ENCODE measurements at places on chromosomes 5 and 9.

DNA sequence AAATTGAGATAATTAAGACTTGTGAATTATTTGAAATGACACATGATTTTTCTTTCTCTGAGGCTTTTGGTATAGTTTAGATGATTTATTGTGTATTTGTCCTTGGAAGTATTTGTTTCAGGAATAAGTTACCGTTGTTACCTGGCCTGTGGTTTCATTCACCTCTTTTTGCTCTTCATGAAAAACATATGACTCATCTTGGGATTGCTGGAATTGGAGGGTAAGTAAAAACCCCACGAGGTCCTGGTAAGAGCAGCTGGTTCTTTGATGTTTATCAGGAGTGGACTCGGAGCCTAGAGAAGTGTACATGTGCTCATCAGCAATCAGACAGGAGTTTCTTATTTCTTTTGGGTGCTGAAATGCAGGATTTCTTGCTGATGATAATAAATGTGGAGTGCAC, 275.3 kb downstream of the PSAT1 start:
- no peak for DNase-seq

DNA sequence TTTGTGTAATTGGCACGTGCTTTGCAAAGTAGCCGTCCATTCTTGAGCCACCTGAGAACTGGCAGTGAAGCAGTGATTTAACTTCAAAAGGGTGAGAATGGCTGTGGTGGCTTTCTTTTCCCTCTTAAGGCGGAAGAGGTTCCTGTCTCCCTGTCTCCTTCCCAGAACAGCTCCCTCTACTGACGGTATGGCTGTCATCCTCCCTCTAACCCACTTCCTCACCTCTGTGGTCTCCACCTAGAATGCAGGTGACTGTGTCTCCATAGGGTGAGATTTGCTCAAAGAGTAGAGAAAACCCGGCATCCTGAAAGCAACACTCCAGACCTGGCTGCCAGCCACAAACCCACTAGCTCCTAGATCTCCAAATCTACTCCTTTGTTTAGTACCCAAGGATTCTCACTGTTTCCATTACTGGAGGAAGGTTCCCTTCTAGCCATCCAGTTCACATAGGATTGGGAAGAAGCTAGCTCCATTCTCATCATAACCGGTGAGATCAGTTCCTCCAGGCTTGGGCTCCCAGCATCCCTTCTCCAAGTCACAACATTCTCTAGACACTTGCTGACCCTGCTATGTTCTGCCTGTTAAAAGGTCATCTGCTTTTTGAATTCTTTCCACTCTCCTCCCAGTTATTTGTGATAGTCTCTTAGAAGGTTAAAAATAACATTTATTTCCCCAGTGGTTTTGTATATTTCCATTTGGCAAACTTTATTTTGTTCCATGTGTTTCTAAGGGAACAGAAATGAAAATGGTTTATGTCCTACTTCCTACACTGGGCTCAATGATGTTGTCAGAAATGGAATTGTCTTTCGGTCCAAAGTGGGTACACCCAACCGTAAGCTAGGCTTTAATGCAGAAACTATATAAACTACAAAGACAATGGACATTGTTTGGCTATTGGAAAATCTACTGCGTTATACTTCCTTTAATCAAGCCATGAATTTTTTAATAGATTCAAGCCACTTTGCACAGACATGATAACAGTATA, 269.4 kb downstream of the CWC27 start:
- no peak for DNase-seq

DNA sequence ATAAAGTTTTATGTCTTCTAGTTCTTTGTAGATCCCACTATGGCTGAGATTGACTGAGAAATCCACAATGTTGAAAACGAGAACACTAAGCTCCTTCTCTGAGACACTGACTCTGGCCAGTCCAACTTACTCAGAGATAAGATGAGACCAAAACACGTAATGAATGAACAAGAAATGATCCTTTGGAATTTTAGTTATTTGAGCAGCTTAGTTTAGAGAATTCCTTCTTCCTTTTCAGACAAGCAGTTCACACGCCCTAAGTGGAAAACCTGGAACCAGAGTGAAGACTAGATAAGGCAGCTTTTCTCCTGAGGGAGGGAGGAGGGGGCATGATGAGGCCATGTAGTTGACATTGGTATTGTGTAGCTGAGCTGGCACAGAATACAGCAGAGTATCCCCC, 139.6 kb downstream of the GABRB2 start:
- DNase-seq, result no peak

GRCh38 chr9:34552606-34552981, 29.8 kb upstream of the ENHO start:
- DNase-seq, result no peak

DNA sequence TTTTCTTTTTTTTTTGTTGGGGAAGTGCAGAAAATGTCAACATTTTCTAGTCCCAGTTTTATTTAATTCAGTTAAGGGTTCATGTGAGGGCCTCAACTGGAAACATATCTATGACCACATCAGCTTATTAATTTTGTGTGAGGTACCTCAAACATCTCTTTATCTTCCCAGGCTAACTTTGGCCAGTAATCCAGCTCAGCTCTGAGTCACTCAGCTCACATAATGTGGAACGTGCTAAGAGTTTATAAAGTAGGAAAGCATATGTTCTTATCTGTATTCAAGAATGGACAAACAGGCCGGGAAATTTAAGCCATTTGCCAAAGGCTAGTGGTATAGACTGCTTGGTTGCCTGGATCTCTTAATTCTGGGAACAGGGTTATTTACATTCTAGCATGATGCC, 118.4 kb downstream of the INSYN2B start:
- no peak for DNase-seq

DNA sequence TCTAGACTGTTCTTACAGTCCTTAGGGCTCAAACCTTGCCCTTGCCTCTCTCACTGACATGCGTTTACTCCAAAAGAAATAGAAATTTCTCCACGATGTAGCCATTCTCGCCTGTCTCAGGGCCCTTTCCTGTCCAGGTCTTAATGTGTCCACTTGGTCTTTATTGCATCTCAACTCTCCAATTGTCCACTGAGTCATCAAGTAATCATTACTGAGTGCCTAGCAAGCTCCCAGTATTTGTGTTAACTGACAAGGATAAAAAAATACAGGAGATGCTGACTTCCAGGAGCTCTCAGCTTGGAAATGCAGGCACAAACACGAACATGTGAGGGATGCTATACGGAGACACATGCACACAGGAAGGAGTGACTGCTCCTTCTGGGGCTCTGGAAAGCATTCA, 147.3 kb downstream of the ARSB start:
- no peak for DNase-seq

DNA sequence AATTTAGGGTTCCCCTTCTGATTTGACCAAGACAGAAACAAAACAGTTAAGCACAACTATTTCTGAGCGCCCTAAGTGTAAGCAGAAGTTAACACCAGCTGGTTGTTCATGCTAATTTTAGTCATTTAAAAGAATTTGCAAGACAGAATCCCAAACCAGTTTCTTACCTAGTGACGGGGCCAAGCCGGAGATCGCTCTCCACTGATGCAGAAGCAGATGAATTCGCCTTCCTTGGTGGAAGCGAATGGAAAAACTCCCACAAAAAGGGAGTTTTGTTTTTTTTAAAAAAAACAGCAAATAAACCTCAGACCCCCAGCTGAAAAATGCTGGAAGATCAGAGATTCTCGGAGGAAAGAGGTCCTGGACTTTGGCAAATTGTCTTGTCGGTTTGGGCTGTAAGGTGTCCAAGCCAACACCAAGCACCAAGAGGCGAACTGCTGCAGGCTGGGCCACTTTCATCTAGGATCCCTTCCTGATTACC, 47.4 kb upstream of the GLDC start:
- no peak for DNase-seq

- no peak for DNase-seq
Observed at GRCh38 chr9:76662476-76663281, 101.6 kb upstream of the PCA3 start.

DNA sequence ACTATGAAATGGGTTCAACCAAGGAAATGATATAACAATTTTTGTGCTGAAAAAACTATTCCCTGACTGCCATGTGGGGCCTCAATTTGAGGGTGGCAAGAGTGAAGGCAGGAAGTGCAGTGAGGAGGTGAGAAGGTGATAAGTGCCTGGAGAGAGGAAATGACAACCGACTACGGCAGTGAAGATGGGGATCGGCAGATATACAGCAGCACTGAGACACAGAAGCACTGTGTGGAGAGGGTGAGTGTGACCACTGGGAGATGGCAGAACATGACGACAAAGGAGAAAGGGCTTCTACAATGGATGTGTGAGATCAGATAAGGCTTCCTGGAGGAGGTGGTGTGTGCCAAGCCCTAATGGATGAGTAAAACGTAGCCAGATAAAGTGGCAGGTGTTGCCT, 271.8 kb downstream of the TRIM32 start:
- no peak for DNase-seq

- DNase-seq, result no peak
Observed at GRCh38 chr5:140591747-140592372, 27.2 kb downstream of the SLC35A4 start.

- no peak for DNase-seq
Observed at GRCh38 chr5:149203921-149204441, 62.7 kb downstream of the ABLIM3 start.

- no peak for DNase-seq
Observed at GRCh38 chr9:79668956-79669355, 97.2 kb downstream of the TLE4 start.

DNA sequence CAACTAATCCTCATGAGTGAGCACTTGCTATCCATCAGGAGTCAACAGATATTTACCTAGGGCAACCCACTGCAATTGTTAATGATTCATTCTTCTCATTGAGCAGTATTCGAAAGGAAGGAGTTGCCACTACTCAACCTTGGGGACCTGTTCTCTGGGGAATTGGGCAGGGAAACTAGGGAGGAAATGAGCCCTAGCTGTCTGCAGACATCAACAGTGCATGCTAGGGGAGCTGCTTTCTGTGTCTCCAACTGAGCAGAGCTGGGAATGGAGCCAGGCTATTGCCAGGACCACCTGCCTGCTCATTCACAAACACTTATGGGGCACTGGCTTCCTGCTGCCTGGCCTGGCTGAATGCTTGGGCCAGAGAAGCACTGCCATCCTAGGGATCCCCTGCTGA, 183.4 kb downstream of the TMEM38B start:
- DNase-seq, result no peak

- DNase-seq, result no peak
Observed at GRCh38 chr5:67490543-67491321, 294.1 kb upstream of the CD180 start.

- DNase-seq, result no peak
Observed at GRCh38 chr5:67085616-67086015, 111.0 kb downstream of the CD180 start.

DNA sequence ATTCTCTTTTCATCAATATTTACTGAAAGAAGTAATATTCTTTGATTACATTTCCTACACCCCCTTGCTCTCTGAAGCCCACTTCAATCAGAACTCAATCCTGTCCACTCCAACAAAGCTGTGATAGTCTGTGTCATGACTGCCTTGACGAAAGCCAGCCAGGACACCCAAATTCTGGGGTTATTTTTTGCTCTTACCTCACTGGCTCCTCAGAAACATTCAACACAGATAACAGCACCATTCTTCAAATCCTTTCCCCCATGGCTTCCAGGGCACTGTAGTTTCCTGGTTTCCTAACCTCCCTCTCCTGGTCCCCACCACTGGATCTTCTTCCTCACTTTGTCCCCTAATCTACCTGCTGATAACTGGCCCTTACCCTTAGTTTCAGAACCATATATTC, 106.1 kb upstream of the FER start:
- DNase-seq, result no peak

DNA sequence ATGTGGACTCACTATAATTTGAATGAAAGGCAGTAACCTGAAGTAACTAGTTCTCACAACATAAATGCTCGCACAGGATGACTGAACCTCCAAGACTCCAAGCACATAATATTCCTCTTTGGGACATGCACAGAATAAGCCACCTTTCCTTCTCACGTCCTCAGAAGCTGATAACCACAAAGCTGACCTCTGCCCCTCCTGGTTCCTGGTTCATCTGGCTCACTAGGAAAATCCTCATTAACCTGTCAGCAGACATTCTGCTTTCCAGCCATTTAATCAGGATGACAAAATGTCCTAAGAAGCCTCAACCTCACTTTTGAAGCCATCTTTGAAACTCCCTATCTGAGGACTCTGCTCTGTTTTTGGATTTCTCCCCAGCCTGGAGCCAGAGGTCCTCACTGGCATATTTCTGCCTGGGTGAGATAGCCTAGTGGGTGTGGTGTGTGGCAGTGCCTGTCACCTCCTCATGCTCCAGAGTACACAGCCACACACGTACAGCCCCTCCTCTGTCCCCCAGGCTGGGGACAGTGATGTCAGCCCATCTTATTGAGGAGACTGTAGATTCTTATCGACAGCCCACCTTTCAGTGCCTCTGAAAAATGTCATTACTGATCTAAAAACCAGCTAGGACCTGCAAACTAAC, 10.3 kb downstream of the ANKH start:
- no peak for DNase-seq

- DNase-seq, result no peak
Observed at GRCh38 chr5:9712506-9712905, 82.4 kb upstream of the TAS2R1 start.

DNA sequence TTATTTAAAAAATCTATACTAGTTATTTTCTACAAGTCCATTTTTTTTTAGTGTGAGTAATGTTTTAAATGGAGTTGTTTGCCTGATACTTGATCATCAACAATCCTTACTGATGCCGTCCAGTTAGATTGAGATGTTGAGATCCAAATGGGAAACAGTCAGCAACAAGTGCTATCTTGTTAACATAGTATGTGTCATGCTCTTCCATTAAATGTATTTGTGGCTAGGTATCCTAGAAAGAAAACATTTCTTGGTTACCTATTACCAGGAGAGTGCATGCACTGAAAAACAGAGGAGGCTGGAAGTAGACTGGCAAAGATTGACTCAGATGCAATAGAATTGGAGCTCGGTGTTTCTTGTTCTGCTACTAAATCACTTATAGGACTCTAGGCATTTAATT, 123.4 kb upstream of the MAN2A1 start:
- DNase-seq, result no peak

GRCh38 chr9:108325406-108325805, 530.4 kb downstream of the ACTL7B start:
- no peak for DNase-seq

- DNase-seq, result no peak
Observed at GRCh38 chr5:93417490-93417889, 163.5 kb downstream of the NR2F1-AS1 start.

GRCh38 chr5:149094996-149095395, 32.1 kb upstream of the SH3TC2 start:
- DNase-seq, result no peak

DNA sequence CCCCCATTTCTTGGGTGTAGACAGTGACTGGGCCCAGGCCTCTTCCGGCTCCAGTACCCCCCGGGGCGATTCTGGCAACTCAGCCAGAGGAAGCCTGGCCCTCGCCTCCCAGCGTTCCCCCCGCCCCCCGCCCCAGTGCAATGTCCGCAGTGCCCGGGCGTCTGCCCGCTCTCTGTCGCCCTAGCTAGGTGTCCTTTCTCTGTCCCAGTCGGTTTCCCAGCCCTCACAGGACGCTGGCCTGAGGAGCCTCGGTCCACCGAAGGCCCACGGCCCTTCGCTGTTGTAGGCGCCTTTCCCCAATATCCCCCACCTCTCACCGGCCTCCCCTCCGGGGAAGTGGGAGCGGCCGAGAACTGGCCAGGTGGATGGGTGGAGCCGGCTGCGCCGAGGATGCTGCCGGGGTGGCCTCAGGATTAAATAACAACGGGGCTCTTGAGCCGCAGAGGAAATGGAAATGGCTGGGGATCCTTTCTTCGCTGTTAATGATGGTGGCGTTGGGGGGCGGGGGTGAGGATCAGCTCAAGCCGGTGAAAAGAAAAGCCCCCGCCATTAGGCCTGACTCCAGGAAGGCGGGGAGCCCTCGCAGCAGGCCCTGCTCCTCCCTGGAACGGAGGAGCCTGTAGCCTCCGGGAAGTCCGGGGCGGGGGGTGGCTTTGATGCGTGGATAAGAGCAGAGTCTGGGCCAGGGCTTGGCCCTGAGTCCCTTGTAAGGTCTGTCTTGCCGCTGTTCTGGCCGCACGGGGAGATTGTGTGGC, 1.1 kb upstream of the SPRY4 start:
- DNase-seq, result no peak
